ENCODE measurements at places on chromosomes 7 and 10.
A peak's percentile ranks its signal among the peaks of the same experiment; 100 is the strongest.

GRCh38 chr10:25778646-25779045, 155.4 kb upstream of the MYO3A start:
- no peak for DNase-seq

DNA sequence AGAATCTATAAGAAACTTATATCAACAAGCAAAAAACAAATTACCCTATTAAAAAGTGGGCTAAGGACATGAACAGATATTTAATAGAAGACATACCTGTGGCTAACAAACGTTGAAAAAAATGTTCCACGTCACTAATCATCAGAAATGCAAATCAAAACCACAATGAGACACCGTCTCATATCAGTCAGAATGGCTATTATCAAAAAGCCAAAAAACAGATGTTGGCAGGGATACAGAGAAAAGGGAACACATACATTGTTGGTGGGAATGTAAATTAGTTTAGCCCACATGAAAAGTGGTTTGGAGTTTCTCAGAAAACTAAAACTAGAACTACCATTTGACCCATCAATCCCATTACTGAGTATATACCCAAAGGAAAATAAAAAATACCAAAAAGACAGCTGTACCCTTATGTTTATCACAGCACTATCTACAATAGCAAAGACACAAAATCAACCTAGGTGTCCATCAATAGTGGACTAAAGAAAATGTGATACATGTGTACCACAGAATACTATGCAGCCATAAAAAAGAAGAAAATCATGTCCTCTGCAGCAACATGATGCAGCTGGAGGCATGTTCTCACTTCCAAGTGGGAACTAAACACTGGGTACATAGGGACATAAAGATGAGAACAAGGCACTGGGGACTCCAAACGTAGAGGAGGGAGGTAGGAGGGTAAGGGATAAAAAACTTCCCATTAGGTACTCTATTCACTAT, 83.8 kb upstream of the TMEM168 start:
- no peak for DNase-seq

GRCh38 chr7:134327896-134328295, 11.2 kb upstream of the SLC35B4 start:
- peak; percentile 49 for DNase-seq

- DNase-seq: no peak
Observed at GRCh38 chr7:134367956-134368749, 51.4 kb upstream of the SLC35B4 start.

DNA sequence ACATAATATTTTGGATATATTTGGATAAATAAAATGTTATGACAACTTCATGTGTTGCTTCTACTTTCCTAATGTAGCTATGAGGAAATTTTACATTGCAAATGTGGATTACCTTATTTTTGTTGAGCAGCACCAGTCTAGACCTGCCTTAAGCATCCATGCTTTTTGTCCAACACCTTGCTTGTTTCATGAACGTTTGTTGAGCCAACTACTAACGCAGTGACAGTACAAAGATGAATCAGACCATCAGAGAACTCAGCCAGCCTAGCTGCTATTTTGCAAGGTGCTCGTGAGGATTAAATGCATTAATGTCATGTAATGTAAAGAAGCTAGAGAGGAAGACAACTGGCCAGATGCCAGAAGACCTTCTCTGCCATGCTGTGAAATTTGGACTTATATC, 1.1 kb upstream of the ZC3HAV1L start:
- no peak for DNase-seq

- DNase-seq: no peak
Observed at GRCh38 chr7:123789817-123790216, 41.0 kb upstream of the WASL start.

GRCh38 chr10:48939790-48940325, at the start of gene LRRC18:
Gene LRRC18 (minus strand): TSS chr10:48939840. CDS start chr10:48914155, 25,685 bp downstream.
- DNase-seq: no peak

DNA sequence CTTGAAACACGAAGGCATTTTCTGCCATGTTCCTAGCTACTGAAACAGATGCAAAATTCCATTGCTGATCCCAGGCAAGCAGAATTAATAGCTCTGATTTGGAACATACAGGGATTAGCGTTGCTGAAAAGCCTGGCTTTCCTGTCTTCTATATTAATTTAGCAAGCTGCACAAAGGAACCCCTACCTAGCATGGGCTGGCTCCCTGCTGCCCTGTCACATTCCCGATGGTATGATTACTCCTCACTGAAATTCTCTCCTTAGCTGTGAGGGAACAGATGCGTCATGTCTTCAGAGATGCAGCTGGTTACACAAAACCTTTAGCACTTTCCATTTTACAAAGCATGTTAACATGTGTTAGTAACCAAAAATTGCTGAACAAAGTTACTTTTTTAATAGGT, 878.9 kb downstream of the TYW1 start:
- no peak for DNase-seq

DNA sequence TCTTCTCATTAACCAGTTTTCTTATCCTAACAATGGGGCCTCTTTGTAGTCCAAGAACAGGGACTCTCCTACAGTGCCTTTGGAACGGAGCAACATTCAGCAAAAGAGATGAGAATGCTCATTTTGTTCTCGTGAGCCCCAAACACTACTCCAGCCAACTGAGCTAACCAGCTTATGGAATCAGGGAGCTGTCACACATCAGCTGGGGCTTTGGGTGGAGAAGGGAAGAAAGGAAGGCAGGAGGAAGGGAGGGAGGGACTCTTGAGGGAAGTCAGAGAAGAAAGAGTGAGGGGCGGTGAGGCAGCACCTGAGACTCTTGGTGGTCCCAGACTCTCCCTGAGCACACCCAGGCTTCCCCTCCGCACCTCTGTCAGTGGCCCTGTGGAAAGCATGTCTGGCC, 123.1 kb downstream of the CLEC2L start:
- DNase-seq: no peak

DNA sequence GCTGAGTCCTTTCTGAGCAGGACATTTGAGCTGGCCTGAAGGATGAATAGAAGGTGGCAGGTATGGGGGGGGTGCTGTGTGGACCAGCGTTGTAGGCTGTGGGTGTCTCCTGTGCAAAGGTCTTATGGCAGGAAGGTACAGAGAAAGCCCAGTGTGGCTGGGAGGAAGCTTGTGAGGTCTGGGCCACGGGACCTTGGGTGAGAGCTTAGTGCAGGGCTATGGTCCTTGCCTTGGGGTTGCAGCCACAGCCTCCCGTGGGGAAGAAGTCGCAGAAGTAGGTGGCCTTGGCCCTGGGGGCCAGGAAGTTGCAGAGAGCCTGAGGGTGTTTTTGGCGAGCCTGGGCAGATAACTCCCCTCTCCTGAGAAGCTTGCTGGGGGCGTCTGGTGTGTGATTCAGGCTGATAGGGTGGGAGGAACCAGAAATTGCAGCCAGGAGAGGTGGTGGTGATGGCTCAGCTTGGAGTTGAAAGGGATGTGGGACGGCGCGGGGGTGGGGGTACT, 172.0 kb upstream of the TNRC18 start:
- peak; percentile 21 for DNase-seq

GRCh38 chr10:10699427-10699826, 318.2 kb upstream of the CELF2 start:
- DNase-seq: no peak

- DNase-seq: peak; percentile 28
Observed at GRCh38 chr7:123367484-123368122, 166.8 kb downstream of the IQUB start.

DNA sequence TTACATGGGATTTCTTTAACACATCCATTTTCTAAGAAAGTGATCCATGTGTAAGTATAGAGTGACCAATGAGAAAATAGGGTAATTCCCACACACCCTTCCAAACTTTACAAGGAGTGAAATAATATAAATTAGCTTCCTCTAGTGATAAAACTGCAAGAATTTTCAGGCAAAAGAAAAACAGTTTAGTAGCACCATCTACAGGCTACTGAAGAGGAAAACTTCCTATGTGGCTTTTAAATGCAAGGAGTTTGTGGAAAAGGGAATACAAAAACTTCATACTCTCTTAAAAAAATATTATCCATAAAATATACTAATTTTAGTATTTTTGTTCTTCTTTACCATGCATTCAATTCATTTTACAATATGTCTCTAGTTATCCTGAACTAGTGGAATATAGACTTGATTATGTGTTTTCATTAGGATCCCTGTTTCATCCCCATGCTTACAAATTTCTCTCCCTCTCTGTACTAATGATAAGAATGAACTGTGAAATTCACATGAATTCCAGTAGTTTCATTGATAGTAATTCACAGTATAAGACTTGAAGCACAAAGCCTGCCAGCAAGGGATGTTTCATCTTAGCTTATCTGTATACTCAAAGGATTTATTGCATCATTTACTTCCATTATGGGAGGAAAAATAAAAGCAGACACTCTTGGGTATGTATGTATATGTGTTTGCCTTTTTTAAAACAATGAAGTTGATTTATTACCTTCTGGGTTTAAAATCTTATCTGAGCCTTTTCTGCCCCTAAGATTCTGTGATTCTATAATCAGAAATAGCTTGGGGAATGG, 442.9 kb downstream of the AUTS2 start:
- DNase-seq: no peak

GRCh38 chr7:44477063-44477830, 13.2 kb downstream of the NUDCD3 start:
- peak; percentile 62 for DNase-seq

DNA sequence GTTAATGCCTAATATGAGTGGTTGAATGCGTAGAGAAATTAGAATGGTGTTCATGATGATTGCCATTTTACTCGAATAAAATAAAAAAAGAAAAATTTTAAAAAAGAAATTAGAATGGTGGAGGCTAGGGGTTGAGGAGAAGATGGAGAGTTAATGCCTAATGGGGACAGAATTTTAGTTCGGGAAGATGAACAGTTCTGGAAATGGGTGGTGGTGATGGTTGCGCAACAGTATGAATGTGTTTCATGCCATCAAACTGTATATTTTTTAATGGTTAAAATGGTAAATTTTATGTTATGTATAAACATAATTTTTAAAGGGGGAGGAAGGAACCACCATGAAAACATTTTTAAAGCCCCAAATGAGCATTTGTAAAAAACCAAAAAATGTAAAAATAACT, 140.1 kb upstream of the AGK start:
- DNase-seq: no peak
